ENCODE measurements at places on chromosomes 11 and 22. TPM values are rescaled to one million over a fixed set of nuclear protein-coding genes. Genes with fewer than 3 reads are reported as not detected.
A peak's percentile ranks its signal among the peaks of the same experiment; 100 is the strongest.

Gene HTR3A
- total RNA-seq = not detected

- H3K36me3 ChIP-seq = peaks cover 5% of the 10 kb centered on the region
- DNase-seq = no peak
- peaks cover 87% of the 10 kb centered on the region for H3K4me1 ChIP-seq
- H3K4me3 ChIP-seq = no peak overlapping the region
These were observed 17.8 kb downstream of the MYO18B start for GRCh38 chr22:25759825-25760231.

DNA sequence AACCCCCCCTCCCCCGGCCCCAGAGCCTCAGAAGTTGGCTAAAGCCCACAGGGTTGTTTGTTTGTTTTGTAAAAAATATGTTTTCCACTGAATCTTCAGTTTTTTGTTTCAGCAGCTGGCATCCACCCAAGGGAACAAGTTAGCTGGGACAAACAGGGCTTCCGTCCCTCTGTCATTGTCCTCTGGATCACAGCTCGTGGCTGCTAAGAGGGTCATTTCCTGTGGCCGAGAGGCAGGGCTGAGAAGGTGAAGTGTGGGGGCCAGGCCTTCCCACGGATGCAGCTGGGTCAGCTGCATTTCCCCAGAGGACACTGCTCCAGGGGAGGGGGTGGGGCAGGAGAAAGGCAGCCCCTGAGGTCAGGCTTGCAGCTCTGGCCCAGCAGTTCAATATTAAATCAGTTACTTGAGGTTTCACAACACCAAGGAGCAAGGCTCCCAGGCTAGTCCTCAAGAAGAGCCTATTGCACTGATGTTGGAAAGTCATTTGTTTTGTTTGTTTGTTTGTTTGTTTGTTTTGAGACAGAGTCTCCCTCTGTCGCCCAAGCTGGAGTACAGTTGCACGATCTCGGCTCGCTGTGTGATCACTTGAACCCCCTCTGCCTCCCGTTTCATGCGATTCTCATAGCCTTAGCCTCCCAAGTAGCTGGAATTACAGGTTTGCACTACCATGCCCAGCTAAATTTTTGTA, 34.4 kb upstream of the SMTN start:
- no peaks in the 10 kb centered on the region for H3K36me3 ChIP-seq
- DNase-seq = peak; percentile 75
- no peak overlapping the region for H3K4me3 ChIP-seq
- H3K27me3 ChIP-seq = no peaks in the 10 kb centered on the region
- peak overlapping the region; percentile 88 for H3K27ac ChIP-seq
- H3K4me1 ChIP-seq = peaks cover 77% of the 10 kb centered on the region

GRCh38 chr11:120869516-120870011, 154.3 kb upstream of the TBCEL start:
- no peak overlapping the region for H3K27ac ChIP-seq
- H3K27me3 ChIP-seq = peaks cover 78% of the 10 kb centered on the region
- no peak overlapping the region for H3K4me3 ChIP-seq
- DNase-seq = no peak

- H3K27me3 ChIP-seq = peaks cover 5% of the 10 kb centered on the region
- no peak overlapping the region for H3K27ac ChIP-seq
- H3K4me1 ChIP-seq = no peaks in the 10 kb centered on the region
- DNase-seq = no peak
- no peak overlapping the region for H3K4me3 ChIP-seq
These were observed 213.9 kb upstream of the ISX start for GRCh38 chr22:34851918-34852662.

All from left ventricle myocardium inferior (tissue), 1 donor.